ENCODE measurements at places on chromosomes 3 and 15.

GRCh38 chr3:38227989-38228388 is 37.6 kb upstream of the SLC22A13 start:
- no peak for DNase-seq

DNA sequence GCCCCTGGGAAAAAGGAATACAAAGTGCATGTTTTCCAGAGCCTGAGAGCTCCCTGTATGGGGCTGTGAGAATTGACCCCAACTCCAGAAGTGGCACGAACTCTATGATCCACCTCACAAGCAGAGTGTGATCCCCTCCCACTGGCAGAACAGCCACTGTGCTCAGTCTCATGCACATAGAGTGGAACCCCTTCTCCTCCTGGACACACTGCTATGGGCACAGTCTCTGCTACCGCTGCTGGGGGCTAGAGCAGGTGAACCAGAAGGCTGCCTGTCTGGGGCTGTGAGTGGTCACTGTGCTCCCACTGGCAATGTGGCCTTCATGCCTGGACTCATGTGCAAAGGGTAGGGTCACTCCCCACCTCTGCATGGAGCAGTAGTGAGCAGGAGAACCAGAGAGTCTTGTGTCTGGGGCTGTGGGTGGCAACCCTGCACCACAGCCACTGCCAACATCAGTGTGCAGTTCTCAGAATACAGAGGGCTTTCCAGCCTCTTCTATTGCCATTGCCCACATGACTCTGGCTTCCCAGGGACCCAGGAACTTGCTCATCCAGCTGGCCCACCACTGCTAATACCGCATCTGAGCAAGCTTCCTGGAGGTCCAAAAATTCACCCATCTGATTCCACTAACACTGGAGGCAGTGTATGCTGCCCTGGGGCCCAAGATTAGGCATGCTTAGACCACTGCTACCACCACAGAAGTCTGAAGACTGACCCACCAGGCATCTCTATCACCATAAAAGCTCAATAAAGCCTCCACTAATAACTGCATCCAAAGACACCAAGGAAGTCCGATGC is 343.7 kb upstream of the SOX14 start:
- DNase-seq, result no peak

GRCh38 chr3:48470286-48470685 is 23.7 kb downstream of the ATRIP start:
- DNase-seq, result peak; percentile 23

GRCh38 chr3:174431717-174432116 is 427.4 kb upstream of the NAALADL2 start:
- DNase-seq, result no peak

DNA sequence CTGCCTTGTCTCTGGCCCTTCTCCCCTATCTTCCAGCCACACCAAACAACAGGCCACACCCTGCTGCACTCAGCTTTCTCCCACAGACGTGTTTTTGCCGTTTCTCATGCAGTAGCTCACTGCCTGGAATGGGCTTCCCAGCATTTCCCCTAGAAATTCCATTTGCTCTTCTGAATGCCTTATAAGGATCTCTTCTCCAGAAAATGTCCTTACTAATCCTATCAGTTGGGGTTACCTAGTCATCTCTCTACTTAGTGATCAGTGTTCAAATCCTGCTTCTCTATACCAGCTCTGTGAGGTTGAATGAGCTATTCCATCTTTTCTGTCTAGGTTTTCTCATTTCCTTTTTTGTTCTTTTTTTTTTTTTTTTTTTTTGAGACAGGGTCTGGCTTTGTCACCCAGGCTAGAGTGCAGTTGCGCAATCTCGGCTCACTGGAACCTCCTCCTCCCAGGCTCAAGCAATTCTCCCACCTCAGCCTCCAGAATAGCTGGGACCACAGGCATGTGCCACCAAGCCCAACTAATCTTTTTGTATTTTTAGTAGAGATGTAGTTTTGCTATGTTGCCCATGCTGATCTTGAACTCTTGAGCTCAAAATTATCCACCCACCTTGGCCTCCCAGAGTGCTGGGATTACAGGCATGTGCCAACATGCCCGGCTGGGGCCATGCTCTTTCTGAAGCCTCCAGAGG is 98.2 kb upstream of the CHD2 start:
- DNase-seq, result no peak

GRCh38 chr3:188259596-188259995 is 105.6 kb downstream of the LPP start:
- DNase-seq, result no peak

- DNase-seq, result no peak
Observed at GRCh38 chr3:10518506-10519150, 13.2 kb upstream of the ATP2B2 start.

DNA sequence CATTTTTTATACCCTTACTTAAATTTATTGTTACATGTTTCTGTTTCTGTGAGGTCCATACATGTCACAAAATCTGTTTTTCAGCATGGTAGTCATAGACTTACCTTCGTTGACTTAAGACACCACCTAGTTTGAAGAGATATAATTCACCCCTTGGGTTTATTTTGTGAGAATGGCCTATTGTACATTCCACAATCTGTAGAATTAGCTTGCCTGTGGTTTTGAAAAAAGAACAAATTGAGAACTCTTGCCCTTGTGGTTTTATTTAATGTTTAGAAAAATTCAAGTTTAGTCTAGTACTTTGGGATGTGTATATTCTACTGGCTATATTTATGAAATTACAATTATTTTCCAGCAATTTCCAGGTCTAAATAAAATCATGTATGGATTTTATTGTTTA is 31.6 kb downstream of the FILIP1L start:
- no peak for DNase-seq

GRCh38 chr3:140950863-140951262 is 9.2 kb downstream of the SLC25A36 start:
- no peak for DNase-seq

- DNase-seq, result no peak
Observed at GRCh38 chr15:53811530-53811929, 52.1 kb upstream of the WDR72 start.

DNA sequence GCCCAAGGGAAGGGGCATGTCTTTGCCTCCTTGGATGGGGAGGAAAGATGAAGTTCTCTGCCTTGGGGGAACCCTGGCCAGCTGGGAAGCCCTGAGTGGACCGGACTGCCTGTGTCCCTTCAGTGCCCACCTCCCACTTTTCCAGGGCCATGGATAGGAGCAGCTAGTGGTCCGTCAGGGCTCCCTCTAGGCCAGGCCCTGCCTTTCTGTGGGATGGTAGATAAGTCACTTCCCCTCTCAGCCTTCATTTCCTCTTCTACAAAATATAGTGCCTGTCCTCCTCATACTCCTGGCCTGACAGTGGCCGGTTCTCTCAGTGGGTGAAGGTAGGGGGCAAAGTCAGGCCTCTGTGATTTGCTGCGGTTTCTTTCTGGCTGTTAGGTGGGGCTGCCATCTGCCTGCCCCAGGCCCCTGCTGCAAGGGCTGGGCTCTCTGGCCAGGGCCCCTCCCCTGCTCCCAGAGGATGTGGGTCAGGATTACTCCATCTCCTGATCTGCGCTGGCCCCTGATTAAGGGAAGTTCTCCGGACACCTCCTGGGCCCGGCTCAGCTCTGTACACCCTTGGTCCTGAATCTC is 1.4 kb downstream of the PLEKHO2 start:
- peak; percentile 57 for DNase-seq

- DNase-seq, result no peak
Observed at GRCh38 chr15:29695489-29696167, 126.6 kb downstream of the TJP1 start.

- no peak for DNase-seq
Observed at GRCh38 chr3:44284949-44285348, 43.3 kb downstream of the TOPAZ1 start.

GRCh38 chr3:54270816-54271526 is 148.6 kb downstream of the CACNA2D3 start:
- no peak for DNase-seq

GRCh38 chr3:106339551-106339950 is 470.7 kb upstream of the CBLB start:
- DNase-seq, result no peak

- DNase-seq, result no peak
Observed at GRCh38 chr15:31552482-31553099, 226.0 kb downstream of the KLF13 start.

- peak; percentile 44 for DNase-seq
Observed at GRCh38 chr15:85865070-85865684, 70.5 kb upstream of the KLHL25 start.

- no peak for DNase-seq
Observed at GRCh38 chr3:20108869-20109268, 68.6 kb downstream of the KAT2B start.

DNA sequence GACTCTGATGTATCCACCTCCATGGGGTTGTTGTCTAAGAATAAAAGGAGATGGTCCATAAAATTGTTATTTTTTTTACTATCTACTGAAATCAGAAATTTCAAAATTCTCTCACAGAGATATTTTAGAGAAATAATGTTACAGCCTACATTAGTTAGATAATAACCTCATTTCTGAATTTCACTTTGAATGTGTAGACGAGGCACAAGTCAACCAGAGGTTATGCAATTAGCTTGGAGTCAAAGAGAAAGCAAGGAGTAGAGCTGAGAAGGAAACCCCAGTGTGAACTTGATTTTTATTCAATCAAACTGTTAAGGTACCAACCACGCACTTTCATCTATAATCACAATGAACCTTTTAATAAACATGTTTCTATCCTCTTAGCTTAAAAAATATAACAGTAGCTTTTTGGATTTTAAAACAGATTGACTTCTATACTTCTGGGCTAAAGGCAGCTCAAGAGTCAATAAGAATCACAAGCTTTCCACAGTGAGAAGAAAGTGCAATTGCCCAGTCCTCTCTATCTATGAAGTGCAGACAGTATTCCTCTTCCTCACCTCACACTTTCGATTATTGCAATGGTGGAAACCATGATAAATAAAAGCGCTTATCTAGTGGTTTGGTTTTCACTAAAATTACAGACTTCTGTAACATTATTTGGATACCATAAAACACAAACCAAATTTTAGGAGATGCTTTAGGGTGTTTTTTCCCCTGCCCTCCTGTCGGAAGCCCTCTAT is 403.2 kb downstream of the ZBTB20 start:
- DNase-seq, result no peak

DNA sequence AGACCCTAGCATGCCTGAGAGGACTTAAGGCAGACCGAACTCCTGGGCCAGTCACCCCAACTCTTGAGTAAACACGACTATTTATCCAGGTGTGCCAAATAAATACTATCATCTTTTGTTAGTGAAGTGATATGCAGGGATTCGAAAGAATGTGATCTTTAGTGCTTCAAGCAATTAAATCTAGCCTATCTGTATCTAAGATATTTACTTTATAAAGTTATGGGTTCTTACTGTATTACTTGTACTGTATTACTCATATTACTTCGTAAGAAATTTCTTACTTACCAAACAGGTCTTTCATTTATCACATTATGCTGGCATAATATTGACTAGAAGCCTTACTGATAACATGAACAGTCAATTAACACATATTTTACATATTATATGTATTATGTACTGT is 211.6 kb upstream of the NECTIN3 start:
- no peak for DNase-seq

DNA sequence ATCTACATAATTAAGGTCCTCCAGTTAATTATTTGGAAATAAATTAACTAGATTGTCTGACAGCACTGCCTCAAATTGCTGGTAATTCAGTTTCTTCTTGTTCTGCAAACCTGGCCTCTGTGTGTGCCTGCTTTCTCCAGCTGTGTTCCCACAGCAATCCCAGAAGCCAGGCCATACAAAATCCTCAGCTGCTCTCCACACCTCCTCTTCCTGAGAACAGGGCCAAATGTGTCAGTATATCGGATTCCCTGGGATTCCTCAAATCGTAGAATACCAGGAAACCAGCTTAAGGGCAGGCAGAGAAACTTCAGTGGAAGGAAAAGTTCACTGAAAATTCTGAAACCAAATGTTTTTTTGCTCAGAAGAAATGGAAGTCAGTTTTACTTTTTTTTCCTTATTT is 261.4 kb downstream of the ZMAT3 start:
- DNase-seq, result no peak

GRCh38 chr15:89003865-89004725 is 84.2 kb upstream of the ABHD2 start:
- DNase-seq, result peak; percentile 45

DNA sequence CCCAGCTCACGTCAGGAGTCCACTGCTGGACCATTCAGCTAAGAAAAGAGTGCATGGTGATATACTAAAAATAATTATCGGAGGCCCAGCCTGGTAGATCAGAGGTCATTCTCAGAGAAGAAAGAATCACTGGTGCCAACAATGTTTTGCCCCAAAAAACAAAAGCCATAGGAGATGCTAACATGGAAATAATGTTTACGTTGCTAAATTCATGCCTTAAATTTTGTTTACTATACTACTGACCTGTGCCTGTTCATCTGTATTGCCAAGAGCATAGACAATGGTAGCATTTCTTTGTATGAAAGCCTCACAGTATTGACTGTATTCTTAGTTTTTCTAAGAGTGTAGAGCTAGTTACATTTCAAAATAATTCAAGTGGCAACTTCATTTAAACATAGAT is 138.1 kb upstream of the GPR149 start:
- no peak for DNase-seq

GRCh38 chr15:63849906-63850305 is 16.2 kb upstream of the HERC1 start:
- no peak for DNase-seq

DNA sequence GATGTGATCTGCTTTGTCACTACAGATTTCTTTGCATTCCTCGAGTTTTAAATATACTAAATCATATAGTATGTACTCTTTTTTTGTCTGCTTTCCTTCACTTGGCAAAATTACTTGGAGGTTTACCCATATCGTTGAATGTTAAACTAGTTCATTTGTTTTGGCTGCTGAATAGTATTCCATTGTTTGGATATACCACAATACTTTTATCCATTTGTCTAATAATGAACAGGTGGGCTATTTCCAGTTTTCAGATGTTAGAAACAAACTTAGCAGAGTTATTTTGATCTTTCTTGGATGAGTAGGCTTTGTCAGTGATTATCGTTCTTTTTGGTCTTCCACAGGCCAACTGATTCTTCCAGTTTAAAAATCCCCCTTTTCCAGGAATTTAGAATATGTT is 154.0 kb upstream of the TGFBR2 start:
- no peak for DNase-seq

DNA sequence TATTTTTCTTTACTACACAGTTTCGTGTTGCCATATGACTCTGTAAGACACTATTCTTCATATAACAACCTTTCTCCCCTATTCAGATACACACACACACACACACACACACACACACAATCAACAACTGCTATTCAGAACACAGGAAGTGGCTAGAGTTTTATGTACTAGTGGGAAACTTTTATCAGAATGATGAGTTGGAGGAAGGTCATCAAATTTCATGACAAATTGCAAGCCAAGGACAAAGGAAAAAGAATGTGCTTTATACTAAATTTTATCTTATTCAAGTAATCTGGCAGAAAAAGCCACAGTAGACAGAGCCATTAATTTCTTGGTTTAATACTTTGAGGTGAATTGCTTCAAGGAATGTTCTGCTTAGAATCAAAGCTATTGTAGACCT is 899.8 kb downstream of the ROBO2 start:
- no peak for DNase-seq

Measured in GM13976 (cell line).